ENCODE measurements at places on chromosomes 11 and 22.
A peak's percentile ranks its signal among the peaks of the same experiment; 100 is the strongest.

GRCh38 chr11:45502226-45502545 is 163.2 kb downstream of the CHST1 start:
- DNase-seq, result no peak

DNA sequence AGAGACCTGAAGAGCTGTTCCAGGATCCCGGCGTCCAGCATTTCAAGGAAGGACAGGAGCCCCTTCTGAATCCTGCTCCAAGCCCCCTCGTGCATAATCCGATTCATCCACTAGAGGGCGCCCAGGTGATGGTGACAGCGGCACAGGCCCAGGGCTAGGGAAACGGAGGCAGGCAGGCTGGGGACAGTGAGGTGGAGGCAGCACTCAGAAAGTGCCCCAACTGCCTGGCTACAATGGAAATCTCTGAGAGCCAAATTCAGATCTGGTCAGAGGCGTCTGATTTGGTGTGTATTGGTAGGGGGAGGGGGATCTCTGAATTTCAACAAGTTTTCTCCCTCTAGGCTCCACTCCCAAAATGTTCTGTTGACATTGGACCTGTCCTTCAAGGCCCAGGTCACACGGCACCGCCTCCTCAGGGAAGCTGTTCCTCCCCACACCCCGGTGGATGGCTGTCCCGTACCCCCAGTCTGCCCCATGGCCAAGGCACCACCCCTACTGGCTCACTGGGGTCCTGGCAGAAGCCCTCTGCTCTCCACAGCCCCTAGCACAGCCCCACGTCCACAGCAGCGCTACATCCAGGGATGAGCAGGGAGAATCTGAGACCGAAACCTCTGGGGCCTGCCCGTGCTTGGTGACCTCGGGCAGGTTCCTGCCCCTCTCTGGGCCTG is 142.9 kb downstream of the CRYBB2 start:
- DNase-seq, result peak; percentile 41

GRCh38 chr11:102813484-102813883 is 15.5 kb upstream of the MMP1 start:
- DNase-seq, result no peak

DNA sequence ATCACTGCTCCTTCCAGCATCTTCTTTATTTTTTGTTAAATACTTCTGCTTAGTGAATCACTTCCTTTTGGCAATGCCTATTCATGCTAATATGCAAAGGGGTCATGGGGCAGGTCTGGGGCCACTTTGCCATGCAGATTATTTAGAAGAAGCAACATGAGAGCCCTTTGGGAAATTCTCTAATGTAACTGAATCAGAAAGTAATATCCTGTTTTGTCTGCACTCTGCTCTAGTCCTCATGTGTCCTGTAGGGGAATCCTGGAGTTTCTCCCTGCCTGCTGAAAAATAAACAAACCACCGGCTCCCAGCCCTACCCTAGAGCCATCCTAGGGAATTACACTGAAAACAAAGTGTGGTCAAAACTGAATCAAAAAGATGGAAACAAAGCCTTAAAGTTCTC is 176.5 kb upstream of the POU2AF2 start:
- DNase-seq, result no peak

DNA sequence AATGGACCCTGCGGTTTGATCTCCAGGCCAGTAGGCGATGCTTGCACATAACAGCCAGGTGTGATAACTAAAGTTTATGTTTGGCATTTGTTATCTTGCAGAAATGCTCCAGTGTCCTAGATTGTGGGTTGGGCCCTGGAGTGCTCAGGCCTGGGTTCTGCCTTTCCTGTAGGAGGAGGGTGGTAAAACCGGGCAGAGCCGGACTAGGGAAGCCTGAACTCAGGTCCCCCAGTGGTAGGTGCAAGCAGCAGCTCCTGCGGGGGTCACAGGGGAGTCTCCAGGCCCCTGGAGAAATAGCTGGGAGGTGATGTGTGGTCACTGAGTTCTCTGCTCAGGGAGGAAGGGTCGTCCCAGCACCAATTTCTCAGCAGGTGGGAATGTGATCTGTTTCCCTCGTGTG is 538.3 kb upstream of the ANO3 start:
- no peak for DNase-seq

GRCh38 chr11:106706355-106706754 is 311.9 kb downstream of the GUCY1A2 start:
- DNase-seq, result no peak

GRCh38 chr22:17684245-17684644 is 45.7 kb downstream of the BCL2L13 start:
- DNase-seq, result no peak

GRCh38 chr11:122706291-122707088 is 51.0 kb downstream of the UBASH3B start:
- DNase-seq, result no peak

Data from stimulated activated CD8-positive, alpha-beta memory T cell treated with anti-CD3 and anti-CD28 coated beads, Interleukin-4, amount 100 ng/mL, for 1 hour (primary cell).